ENCODE measurements at places on chromosomes 12 and 14. TPM values are rescaled to one million over a fixed set of nuclear protein-coding genes. Genes with fewer than 3 reads are reported as not detected.
A peak's percentile ranks its signal among the peaks of the same experiment; 100 is the strongest.

The KRT85 gene
- total RNA-seq = not detected

The DPPA3 gene
- not detected for total RNA-seq

The KRT83 gene
- not detected for total RNA-seq

The PRR4 gene
- 7.5 TPM for total RNA-seq

The TMEM119 gene
- total RNA-seq = 6.9 TPM

The PLEKHG3 gene
- 48.9 TPM for total RNA-seq

The GZMH gene
- total RNA-seq = not detected

- no peak overlapping the region for H3K4me3 ChIP-seq
- no peaks in the 10 kb centered on the region for H3K4me1 ChIP-seq
- H3K27ac ChIP-seq = no peak overlapping the region
- H3K27me3 ChIP-seq = no peaks in the 10 kb centered on the region
Measured at GRCh38 chr12:68189821-68190242, 30.3 kb upstream of the IFNG start.

- no peak overlapping the region for H3K4me3 ChIP-seq
- H3K27ac ChIP-seq = peak overlapping the region; percentile 100
- H3K4me1 ChIP-seq = peaks cover 68% of the 10 kb centered on the region
- peak; percentile 93 for DNase-seq
- H3K27me3 ChIP-seq = no peaks in the 10 kb centered on the region
Measured at GRCh38 chr12:52036587-52037171, 14.6 kb upstream of the NR4A1 start.

DNA sequence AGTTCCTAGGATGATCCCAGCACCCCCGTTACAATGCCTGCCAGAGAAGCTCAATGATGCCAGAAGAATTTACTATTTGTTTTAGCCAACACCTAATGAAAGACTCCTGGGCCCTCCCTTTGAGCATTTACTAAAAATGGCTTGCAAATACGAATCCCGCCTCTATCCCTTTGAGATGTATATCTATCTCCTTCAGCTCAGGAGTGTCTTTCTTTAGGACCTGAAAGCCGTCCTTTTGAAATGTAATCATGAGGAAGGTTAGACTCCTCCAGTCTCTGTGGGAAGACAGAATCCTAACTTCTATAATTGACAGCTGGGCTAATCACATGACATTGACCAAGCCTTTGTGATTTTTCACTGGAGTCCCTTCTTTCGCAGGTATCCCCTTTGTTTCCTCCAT lies 19.2 kb upstream of the DYNC1H1 start:
- H3K27ac ChIP-seq = no peak overlapping the region
- H3K27me3 ChIP-seq = no peaks in the 10 kb centered on the region
- no peaks in the 10 kb centered on the region for H3K36me3 ChIP-seq
- peaks cover 18% of the 10 kb centered on the region for H3K4me1 ChIP-seq
- no peak overlapping the region for H3K4me3 ChIP-seq
- no peak for DNase-seq

GRCh38 chr12:34236073-34236472 lies 213.8 kb downstream of the ALG10 start:
- H3K27me3 ChIP-seq = no peaks in the 10 kb centered on the region
- no peak overlapping the region for H3K27ac ChIP-seq
- H3K4me3 ChIP-seq = no peak overlapping the region
- no peaks in the 10 kb centered on the region for H3K4me1 ChIP-seq
- no peaks in the 10 kb centered on the region for H3K36me3 ChIP-seq
- no peak for DNase-seq

DNA sequence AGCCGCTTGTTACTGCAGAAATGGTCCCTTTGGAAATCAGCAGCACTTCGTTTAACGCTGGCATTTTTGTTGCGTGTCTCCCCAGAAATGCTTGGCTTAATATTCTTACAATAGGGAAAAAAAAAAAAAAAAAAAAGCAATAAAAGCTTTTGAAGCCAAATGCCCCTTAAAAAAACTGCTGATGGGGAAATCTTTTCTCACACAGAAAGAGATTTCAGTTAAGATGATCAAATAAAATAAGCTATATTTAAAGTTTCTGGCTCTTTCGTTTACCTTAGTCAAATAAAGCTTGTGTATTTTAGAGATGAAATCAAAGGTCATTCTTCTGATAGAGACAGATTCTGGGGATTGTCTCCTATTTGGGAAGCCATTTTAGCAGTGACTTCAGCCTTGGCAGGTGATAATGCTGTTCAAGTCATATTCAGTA lies 52.4 kb upstream of the FRS2 start:
- no peak overlapping the region for H3K4me3 ChIP-seq
- no peak overlapping the region for H3K27ac ChIP-seq
- H3K36me3 ChIP-seq = no peaks in the 10 kb centered on the region
- peaks cover 13% of the 10 kb centered on the region for H3K4me1 ChIP-seq

- no peak for DNase-seq
- H3K27ac ChIP-seq = no peak overlapping the region
- H3K4me1 ChIP-seq = no peaks in the 10 kb centered on the region
- H3K36me3 ChIP-seq = no peaks in the 10 kb centered on the region
- no peaks in the 10 kb centered on the region for H3K27me3 ChIP-seq
Measured at GRCh38 chr12:82242729-82243128, 115.5 kb downstream of the CCDC59 start.

- H3K36me3 ChIP-seq = no peaks in the 10 kb centered on the region
- H3K4me3 ChIP-seq = no peak overlapping the region
- DNase-seq = no peak
Measured at GRCh38 chr12:28209782-28210181, 19.5 kb downstream of the CCDC91 start.

DNA sequence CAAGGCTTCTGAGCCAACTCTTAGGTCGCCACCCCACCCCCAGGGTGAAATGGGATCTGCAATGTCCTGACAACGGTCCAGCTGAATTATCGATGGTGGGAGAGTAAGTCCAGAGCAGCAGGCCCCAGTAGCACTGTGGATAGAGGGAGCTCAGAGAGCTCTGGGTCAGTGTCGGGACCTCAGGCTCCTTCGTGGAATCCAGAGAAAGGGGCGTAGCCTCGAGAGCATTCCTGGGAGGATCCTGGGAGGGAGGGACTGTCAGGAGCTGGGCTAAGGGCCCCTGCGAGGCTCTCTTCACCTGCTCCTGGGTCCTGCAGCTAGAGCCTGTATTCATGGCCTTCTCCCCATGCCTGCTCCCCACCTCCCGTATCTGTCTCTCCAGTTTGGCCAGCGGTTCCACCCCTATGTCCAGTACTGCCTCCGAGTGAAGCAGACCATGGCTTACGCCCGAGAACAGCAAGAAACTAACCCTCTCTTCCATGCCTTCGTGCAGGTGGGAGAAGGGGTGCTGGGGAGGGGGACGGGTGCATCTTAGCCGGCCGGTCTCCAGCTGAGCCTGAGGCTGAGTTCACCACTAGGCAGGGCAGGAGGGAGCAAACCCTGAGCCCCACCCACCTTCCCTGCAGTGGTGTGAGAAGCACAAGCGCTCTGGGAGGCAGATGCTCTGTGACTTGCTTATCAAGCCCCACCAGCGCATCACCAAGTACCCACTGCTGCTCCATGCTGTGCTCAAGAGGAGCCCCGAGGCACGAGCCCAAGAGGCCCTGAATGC lies 6.6 kb downstream of the PLEKHG6 start:
- peaks cover 17% of the 10 kb centered on the region for H3K4me1 ChIP-seq
- H3K4me3 ChIP-seq = no peak overlapping the region

GRCh38 chr14:72104011-72104613 lies 171.9 kb downstream of the RGS6 start:
- H3K4me3 ChIP-seq = no peak overlapping the region
- no peak overlapping the region for H3K27ac ChIP-seq
- H3K27me3 ChIP-seq = no peaks in the 10 kb centered on the region
- H3K36me3 ChIP-seq = no peaks in the 10 kb centered on the region
- no peaks in the 10 kb centered on the region for H3K4me1 ChIP-seq

GRCh38 chr12:57380300-57380699 lies 50.5 kb downstream of the R3HDM2 start:
- H3K4me3 ChIP-seq = no peak overlapping the region
- H3K27ac ChIP-seq = no peak overlapping the region
- no peaks in the 10 kb centered on the region for H3K27me3 ChIP-seq
- DNase-seq = no peak

DNA sequence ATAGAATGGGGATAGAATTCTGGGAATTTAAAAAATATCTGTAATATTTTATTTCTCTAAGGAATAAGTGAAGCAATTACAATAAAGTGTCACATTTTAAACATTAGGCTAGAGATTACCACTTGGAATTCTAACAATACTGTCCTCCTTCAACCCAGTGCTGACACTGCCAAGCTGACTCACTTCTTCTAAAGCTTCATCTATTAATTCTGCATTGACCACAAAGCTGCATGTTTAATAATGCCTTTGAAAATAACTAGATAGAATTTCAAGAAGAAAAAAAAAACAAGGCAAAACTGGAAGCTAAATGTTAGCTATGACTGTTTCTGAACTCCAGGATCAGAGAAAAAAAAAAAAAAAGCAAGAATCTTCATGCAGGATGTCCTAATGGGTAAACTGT lies 970.7 kb upstream of the FBXO33 start:
- no peak overlapping the region for H3K4me3 ChIP-seq
- H3K4me1 ChIP-seq = no peaks in the 10 kb centered on the region
- H3K27me3 ChIP-seq = no peaks in the 10 kb centered on the region
- no peak overlapping the region for H3K27ac ChIP-seq

- H3K27ac ChIP-seq = no peak overlapping the region
- no peaks in the 10 kb centered on the region for H3K36me3 ChIP-seq
- no peak overlapping the region for H3K4me3 ChIP-seq
- H3K27me3 ChIP-seq = peaks cover 3% of the 10 kb centered on the region
- DNase-seq = no peak
Measured at GRCh38 chr12:112833267-112833666, 41.7 kb downstream of the RPH3A start.

DNA sequence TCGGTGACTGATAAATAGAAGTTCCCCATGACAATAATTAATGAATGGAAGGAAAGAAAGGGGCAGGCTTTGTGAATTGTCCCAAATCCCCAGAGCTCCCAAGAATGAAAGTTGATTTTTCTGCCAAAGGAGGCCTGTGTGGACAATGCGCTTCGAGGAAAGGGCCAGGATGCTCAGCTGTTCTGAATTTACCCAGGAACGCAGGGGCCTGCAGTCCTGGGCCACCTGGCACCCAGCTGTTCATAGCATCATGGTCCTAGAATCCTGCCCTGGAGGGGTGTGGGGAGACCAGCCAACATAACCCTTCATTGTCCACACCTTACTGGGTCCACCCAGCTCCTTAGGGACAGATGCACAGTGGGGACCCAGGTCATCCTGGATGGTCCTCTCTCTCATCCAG lies 587.5 kb downstream of the BCL11B start:
- H3K27me3 ChIP-seq = no peaks in the 10 kb centered on the region
- H3K27ac ChIP-seq = no peak overlapping the region
- no peak for DNase-seq
- no peak overlapping the region for H3K4me3 ChIP-seq
- H3K4me1 ChIP-seq = no peaks in the 10 kb centered on the region
- H3K36me3 ChIP-seq = no peaks in the 10 kb centered on the region

DNA sequence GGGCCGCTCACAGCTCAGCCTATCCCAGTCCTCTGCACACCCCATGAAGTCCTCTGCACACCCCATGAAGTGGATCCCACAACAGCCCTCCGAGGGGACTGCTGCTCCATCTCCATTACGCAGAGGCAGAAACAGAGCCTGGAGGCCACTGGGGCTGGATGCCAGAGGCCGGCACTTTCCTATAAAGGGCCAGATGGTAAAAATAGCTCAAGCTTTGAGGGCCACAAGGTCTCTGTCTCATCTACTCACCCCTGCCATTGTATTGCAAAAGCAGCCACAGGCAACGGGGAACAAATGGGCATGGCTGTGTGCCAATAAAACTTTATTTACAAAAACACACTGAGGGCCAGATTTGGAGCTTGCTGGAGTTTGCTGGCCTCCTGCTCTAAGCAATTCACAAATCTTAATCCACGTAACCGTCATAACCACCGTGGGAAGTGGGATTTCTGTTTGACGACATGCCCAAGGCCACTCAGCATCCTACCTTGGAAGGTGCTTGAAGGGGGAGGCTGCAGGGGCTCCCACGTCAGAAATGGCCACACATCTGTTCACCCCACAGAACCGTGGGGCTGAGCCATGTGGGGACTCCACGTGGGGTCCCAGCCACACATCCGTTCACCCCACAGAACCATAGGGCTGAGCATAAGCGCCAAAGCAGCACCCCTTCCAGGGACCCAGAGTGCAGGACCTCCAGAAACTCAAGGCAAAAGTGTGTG lies 92.0 kb downstream of the NCOR2 start:
- H3K27ac ChIP-seq = no peak overlapping the region
- peaks cover 9% of the 10 kb centered on the region for H3K4me1 ChIP-seq
- H3K4me3 ChIP-seq = no peak overlapping the region
- no peaks in the 10 kb centered on the region for H3K27me3 ChIP-seq
- no peak for DNase-seq

GRCh38 chr12:102643879-102644575 lies 163.7 kb upstream of the IGF1 start:
- no peak overlapping the region for H3K27ac ChIP-seq
- H3K4me3 ChIP-seq = no peak overlapping the region
- H3K27me3 ChIP-seq = no peaks in the 10 kb centered on the region
- no peaks in the 10 kb centered on the region for H3K4me1 ChIP-seq
